Small intestine (tissue), 16 donors: ENCODE measurements at places on chromosomes 5 and 9.
A peak's percentile ranks its signal among the peaks of the same experiment; 100 is the strongest.

GRCh38 chr5:124743602-124744169, 2.8 kb downstream of the ZNF608 start:
- DNase-seq: peak; percentile 82

- no peak for DNase-seq
Observed at GRCh38 chr5:65070026-65070425, 301.3 kb downstream of the CWC27 start.

DNA sequence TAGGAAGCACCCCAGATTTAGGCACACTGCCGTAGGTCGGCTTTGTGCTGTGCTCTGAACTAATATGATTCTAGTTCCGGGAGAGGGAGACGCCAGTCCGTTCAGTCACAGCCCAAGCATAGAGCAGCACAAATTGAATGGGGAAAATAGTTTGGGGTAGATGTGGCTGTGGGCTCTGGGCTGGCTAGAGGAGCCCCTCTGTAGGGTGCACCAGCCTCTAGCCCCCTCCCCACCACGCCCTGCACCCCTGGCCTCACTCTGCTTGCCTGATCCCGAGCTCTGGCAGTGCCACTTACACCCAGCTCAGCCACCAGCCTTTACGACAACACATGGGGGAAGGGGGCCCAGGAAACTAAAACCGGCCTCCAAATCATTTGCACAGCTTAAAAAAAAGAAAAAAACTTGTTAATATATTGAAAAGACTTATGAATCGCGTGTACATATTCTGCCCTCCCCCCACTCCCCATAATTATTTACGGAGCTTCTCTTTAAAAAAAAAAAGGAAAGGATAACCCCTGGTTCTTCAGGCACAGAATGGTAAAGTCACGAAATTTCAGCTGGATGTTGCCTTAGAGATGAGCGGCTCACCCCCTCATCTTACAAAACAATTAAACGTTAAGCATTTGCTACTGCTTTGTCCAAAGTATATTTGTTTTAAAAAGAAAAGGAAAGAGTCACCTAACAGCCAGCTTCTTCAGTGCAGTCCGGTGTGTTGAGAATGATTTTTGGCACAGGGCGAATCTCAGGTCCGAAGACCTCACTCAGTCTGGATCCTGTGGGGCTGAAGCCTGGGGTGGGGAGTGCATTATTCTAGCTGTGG, 3.5 kb downstream of the LMX1B start:
- no peak for DNase-seq

DNA sequence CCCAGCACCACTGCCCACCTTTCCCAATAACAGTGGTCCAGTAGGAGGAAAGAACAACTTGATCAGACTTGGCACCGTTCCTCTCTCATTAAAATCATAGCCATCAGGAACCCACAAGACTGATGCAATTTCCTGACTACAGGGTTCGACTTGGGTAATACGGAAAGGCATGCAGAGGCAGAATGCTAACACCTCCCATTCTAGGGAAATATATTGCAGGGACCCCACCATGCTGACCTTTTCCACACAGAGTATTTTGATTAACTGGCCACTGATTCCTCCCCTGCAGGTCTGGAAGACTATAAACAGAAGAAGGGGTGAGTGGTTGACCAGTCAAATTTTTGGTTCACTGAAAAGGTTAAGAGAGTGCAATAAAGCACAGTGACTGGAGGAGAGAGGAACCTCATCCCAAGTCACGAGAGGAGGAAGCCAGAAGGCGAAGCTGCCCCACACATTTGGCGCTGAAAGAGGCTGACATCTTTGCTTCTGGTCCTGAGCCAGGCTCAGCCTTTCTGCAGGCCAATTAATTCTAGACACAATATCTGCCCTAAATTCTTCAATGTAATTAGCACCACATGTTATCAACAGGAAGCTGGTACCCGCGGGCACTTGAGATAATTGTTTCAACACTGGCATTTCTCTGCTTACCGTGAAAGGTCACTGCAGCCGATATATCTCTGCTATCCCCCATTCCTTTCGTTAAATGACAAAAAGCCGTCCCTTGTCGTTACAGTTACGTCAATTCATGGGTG, 64.7 kb upstream of the SPOCK1 start:
- DNase-seq: no peak

GRCh38 chr5:126301056-126301455, 122.2 kb upstream of the GRAMD2B start:
- no peak for DNase-seq

GRCh38 chr9:6969805-6970204, 212.0 kb downstream of the KDM4C start:
- DNase-seq: no peak

- no peak for DNase-seq
Observed at GRCh38 chr9:14352503-14352902, 38.6 kb upstream of the NFIB start.

DNA sequence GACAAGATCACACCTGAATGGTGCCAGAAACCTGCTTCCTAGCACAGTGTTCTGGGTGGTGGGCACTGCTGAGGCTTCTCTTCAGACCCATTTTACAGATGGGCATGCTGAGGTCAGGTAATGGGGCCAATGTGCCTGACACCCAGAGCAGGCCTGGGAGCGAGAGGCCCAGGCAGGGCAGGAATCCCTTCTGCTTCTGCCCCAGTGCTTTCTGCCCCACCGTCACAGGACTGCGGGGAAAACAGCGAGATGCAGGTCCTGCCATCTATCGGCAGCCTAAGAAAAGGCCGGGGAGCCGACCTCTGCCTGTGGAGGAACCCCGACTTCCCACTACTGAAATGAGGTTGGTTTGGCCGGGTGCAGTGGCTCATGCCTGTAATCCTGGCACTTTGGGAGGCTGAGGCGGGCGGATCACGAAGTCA, 22.8 kb upstream of the RNU6ATAC start:
- DNase-seq: no peak

DNA sequence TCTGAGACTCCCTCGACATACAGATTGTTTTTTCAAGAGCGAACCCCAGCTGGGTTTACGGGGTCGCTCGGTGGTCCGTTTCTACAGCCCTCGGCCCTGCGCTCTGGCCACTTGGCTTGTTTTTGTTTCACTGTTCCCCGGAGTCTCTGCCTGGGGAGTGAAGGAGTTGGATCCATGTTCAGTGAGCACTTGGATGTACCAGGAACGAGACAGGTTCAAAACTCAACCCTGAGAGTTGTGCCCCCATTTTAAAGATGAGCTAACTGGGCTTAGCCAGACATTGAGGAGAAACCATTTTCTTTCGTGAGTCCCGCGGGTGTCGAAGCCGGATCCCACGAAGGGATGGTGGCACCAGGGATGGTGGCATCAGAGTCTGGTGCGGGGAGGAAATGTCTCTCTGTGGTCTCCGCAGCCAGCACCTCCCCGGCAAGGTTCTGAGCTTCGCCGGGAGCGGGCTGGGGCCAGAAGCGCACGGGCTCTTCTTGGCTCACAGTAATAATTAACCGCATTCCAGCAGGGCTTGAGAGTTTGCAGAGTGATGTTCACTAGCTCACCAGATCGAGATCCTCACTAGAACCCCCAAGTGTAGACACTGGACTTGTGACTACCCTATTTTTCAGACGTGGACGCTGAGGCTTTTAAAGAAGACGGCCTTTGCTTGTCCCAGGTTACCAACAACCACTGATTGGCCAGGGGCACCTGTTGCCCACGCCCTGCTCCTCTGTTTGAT, 1.0 kb downstream of the MSX2 start:
- no peak for DNase-seq

- DNase-seq: no peak
Observed at GRCh38 chr5:146307796-146308195, 30.8 kb upstream of the POU4F3 start.

GRCh38 chr9:86303316-86303975, 21.1 kb upstream of the ISCA1 start:
- no peak for DNase-seq

DNA sequence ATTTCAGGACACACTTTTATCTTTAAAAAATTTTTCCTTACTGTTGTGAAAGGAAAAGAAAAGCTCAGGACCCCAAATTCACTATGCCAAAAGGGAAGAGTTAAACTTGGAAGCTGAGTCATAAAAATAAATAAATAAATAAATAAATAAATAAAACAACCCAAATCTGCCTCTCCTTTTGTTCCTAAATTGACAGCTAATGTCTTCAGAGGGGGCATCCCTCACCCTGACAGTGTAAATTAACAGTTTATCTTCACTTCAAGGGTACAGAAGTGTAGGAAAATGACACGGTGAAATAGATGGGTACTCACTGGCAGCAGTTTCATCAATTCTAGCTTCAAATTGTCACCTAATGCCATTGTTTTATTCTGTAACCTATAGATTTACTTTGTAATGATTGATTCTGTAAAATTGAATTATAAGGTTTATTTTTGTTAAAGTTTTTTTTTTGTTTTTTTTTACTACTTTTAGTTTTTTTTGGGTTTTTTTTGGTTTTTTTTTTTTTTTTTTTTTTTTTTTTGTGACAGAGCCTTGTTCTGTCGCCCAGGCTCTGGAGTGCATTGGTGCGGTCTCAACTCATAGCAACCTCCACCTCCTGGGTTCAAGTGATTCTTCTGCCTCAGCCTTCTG, 18.5 kb upstream of the ANXA1 start:
- no peak for DNase-seq
